A673 (cell line): ENCODE measurements at places on chromosomes 1 and 21.

DNA sequence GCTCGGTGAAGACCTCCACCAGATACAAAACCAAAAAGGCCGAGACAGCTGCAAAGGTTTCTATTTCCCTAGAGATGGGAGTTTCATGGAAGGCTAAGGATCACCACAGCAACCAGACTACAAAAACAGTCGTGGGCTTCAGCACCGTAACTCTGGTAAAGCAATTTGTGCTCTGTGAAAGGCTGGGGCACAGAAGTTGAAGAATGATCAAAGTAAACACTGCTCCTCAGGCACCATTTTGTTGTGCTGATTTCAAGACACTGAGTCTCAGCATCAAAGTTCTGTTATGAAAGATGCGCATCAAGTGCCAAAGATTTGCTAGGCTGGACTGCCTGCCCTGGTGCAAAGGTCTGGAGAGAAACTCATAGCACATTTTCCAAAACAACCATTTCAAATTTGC, 116.2 kb downstream of the TGFBR3 start:
- DNase-seq = no peak

DNA sequence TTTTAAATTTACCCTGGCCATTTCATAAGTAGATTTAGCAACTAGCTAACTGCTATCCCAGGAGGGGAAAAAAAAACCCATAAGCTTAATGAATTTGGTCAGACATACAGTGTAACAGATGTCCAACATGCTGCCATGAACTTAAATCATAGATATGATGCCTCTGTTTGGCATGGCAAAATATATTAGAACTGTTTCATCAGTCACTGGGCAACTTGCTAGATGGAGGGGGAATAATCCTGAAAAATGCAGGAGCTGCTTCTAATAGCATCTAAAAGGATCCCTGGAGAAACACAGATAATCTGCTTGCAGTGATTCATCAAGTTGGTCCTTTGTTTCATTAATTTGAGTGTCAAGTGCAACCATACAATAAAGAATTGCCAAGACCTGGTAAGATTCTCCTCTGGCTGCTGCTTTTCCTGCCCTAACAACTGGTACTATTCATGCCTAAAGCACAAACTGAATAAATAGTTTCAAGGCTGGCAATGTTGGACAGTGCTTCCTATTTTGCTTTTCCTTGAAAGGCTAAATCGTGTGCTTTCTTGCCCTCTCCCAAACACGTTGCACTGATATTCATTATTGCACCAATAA, 1.5 kb upstream of the ST6GALNAC5 start:
- DNase-seq = no peak

DNA sequence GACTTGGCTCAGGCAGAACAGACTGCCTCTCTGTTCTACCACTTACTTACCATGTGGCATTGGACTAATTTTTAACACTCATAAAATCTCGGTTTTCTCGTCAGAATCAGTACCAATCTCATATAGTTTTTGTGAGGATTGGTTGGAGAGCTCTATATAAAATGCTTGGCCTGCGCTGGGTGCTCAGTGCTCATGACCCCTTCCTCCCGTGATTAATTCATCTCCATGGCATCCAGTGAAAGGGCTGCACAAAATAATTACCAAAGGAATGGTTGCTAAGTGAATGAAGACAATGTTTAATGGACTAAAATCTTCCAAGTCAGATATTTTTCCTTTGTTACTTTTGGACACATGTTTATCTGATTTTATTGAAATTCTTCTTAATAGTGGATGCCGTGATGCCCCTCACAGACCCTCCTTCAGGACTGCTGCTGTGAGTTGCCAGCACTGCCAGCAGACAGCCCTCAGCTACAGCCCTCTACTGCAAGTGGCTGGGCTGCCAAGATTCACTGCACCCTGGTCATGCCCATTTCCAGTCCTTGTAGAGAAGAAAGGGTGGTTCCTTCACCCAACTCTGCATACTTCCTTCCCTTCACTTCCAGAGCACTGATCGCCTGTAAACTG, 436.5 kb downstream of the LMO4 start:
- peak; percentile 52 for DNase-seq

GRCh38 chr21:35528116-35529042, 479.3 kb upstream of the RUNX1 start:
- no peak for DNase-seq

- no peak for DNase-seq
These were observed 6.8 kb upstream of the AGTRAP start for GRCh38 chr1:11729155-11729497.

- peak; percentile 57 for DNase-seq
These were observed 880.6 kb downstream of the BRINP3 start for GRCh38 chr1:189597083-189597482.
